ENCODE measurements at places on chromosomes 1 and 21.

DNA sequence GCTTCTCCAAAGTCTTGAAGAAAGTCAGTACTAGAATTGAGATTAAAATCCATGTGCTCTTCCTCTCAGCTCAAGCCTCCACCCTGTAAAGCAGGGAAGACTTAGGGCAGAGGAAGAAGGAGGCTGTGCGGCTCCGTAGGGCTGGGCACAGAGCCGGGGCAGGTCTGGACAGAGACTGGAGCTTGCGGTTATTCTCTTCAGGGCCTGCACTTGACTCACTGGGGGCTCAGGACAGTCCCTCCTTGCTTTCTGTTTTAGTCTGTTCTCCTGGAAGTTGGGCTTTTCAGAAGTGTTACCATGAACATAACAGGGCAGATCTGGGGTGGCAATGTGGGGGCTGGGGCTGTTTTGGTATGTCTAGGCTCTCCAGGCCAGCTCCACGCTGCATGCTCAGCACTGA is 21.6 kb upstream of the TRABD2B start:
- no peak for DNase-seq

DNA sequence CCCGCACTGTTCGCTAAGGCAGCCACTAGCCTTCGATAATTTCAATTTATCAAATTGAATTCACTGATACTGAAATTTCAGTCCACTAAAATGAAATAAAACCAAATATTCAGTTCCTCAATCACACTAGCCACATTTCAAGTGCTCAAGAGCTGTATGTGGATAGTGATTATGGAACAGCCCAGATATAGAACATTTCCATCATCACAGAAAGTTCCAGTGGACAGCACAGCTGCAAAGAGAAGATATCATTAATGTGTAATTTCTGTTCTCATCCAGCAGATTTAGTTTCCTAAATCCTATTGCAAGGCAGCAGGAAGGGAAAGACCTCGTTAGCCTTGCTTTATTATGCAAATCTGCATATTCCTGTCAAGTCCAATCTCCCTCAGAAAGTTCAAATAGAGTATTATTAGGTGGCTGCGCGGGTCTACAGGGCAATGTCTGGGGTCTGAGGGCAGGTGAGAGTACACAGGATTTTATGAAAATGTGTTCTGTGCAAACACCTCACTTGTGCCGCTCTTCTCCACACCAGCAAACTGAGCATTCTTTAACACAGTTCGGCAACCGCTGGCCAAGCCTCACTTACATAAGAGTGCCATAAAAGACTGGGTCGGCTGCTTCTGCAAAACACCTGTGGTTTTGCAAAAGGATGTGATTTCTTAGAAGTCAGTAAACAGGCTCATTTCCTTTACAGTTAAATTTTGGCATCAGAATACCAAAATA is 22.4 kb downstream of the CAPZB start:
- no peak for DNase-seq

DNA sequence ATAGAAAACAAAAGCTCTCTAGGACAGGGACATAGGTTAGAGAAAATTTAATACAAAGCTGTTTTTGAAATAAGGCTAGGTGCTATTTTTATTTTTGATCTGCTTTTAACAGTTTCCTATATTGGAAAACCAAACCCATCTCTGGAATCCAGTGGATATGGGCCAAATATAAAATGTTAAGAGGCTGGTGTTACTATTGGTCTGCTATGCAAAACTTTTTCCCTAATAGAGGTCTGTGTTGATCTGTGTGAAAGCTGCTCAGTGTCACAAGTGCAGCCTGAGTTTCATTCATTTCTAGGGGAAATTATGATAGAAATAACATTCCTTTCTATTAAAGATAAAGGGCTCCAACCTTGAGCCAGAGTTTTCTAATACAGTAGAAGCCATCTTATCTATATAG is 116.4 kb downstream of the OLFML2B start:
- no peak for DNase-seq

GRCh38 chr1:103180660-103181059 is 72.3 kb upstream of the COL11A1 start:
- DNase-seq, result no peak

- no peak for DNase-seq
These were observed 55.1 kb downstream of the OVGP1 start for GRCh38 chr1:111372336-111372965.

DNA sequence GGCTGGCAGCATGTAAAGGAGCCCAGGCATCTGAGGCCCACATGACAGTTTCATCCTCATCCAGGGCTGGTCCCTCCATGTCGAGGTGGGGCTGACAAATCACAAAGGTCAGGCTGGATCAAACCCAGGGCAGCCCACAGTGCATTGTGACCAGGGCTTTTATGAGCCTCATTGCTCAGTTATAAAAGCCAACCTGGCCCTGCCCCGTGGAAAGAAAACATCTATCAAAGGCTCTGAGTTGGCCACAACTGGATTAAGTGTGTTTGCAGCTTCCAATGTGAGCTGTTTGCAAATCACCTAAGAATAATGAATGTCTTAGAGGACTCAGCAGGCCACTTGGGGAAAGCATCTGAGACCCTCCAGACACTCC is 45.4 kb downstream of the GRHL3 start:
- DNase-seq, result no peak

DNA sequence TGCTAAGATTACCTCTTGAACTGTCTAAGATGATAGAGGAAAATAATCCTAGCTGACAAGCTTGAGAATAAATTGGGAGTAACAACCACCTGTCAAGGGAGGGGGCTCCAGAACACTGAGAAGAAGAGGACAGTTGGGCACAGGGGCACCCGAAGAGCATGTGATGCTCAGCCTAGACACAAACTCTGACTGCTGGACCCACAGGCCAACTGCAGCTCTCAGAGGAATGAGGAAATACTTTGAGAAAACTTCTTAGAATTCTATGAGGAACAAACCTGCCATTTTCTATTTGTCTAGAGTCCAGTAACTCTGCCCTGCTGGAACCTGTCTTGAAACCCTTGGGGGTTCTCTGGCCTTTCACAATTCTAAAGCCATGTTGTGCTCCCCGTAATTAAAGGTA is 124.1 kb upstream of the KCNK2 start:
- DNase-seq, result no peak

GRCh38 chr1:20997602-20998224 is 179.0 kb downstream of the EIF4G3 start:
- no peak for DNase-seq

GRCh38 chr1:198849093-198849492 is 210.3 kb downstream of the PTPRC start:
- no peak for DNase-seq

- DNase-seq, result no peak
These were observed 929 bp upstream of the TRIM45 start for GRCh38 chr1:117122330-117123025.

DNA sequence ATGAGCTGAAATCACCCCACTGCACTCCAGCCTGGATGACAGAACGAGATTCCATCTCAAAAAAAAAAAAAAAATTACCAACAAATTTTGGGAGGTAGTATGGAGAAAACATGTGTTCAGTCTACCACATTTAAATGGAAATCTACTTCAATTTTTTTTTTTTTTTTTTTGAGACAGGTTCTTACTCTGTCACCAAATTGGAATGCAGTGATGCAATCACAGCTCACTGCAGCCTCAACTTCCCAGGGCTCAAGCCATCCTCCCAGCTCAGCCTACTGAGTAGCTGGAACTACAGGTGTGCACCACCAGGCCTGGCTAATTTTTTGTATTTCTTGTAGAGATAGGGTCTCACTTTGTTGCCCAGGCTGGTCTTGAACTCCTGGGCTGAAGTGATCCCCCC is 82.1 kb downstream of the GFI1 start:
- no peak for DNase-seq

GRCh38 chr1:246065592-246065991 is 441.5 kb downstream of the SMYD3 start:
- DNase-seq, result no peak

GRCh38 chr1:85544689-85545215 is 35.8 kb upstream of the CCN1 start:
- DNase-seq, result no peak

DNA sequence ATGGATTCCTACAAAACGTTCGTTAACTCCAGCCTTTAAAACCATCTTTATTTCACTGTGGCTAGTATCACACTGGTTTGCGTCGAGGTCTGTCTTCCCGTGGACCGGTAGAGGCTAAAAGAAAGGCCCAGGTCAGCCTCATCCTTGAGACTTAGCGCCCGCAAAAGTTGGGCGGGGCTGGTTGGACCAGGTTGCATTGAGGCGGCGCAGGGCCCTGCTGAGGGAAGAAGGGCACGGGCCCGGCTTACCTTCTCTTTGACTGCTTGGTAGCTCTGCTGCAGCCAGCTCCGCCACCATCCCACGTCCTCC is 455 bp downstream of the BSDC1 start:
- DNase-seq, result no peak

GRCh38 chr1:13737398-13737797 is 37.4 kb downstream of the PRDM2 start:
- DNase-seq, result no peak

GRCh38 chr21:38920631-38921398 is 115.1 kb downstream of the ETS2 start:
- DNase-seq, result no peak

- no peak for DNase-seq
These were observed 919 bp downstream of the CTSS start for GRCh38 chr1:150764617-150765101.

GRCh38 chr1:27162090-27162489 is 7.2 kb upstream of the SLC9A1 start:
- no peak for DNase-seq

- DNase-seq, result no peak
These were observed 683 bp downstream of the LRRC8B start for GRCh38 chr1:89525169-89525855.

- no peak for DNase-seq
These were observed 59.3 kb upstream of the ID3 start for GRCh38 chr1:23618586-23619083.

GRCh38 chr1:231753313-231753712 is 126.7 kb downstream of the DISC1 start:
- no peak for DNase-seq

DNA sequence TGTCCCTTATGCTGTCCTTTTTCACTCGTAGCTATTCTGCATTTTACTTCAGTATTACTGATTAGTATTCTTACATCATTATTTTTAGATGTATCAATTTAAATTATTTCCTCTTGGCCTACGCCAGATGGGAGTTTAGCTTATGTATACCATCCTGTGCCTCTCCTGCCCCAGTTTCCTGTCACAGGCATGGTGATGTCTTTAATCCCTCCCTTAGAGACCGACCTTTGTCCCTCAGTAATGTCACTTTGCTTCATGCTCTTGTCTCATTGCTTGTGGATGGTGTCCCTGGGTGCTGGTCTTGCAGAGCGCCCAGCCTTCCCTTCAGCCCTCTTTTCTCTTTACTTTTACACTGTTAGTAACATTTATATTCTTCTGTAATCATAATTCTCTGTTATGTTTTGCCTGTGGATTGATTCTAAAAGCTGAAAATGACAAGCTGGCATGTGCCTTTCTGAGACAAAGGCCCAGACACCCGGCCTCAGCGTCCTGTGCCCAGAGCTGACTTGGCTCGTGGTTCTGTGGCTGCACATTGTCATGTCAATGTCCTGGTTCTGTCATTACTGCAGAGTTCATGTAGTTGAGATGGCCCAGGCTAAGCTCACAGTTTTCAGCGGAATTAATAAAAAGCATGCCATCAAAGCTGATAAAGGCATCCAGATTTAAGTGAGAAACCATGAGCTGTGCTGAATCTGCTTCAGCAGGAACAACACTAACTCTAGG is 100.7 kb downstream of the MTR start:
- DNase-seq, result no peak

DNA sequence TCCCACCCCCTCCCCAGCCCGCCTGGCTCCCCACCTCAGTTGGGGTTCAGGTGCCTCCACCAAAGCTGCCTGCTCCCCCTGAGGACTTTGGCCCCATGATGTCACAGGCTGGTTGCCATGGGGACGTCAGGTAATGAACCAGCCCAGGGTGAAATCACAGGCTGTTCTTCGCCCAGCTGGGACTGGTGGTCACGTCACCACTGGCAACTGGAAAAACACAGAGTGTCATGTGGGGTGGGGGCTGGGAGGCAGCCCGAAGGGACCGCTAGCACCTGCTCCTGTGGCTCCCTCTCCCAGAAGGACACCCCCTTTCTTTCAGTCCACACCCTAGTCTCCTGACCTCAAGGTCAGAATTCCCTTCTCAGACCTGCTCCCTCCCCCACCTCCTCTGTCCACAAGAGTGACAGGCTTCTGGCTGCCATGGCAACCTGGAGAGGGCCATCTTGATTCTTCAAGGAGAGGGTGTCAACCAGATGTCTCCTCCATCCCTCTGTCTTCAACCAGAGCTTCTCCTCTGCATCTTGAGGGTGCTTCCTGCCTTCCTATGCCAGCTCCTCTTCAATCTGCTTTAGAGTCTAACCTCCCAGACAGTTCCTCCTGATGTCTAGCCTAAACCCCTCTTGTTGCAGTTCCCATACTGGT is 6.2 kb downstream of the FAM131C start:
- no peak for DNase-seq

GRCh38 chr1:109764561-109765482 is 1.1 kb upstream of the EPS8L3 start:
- DNase-seq, result no peak

- no peak for DNase-seq
These were observed 5.0 kb downstream of the RRP1B start for GRCh38 chr21:43664358-43664757.

DNA sequence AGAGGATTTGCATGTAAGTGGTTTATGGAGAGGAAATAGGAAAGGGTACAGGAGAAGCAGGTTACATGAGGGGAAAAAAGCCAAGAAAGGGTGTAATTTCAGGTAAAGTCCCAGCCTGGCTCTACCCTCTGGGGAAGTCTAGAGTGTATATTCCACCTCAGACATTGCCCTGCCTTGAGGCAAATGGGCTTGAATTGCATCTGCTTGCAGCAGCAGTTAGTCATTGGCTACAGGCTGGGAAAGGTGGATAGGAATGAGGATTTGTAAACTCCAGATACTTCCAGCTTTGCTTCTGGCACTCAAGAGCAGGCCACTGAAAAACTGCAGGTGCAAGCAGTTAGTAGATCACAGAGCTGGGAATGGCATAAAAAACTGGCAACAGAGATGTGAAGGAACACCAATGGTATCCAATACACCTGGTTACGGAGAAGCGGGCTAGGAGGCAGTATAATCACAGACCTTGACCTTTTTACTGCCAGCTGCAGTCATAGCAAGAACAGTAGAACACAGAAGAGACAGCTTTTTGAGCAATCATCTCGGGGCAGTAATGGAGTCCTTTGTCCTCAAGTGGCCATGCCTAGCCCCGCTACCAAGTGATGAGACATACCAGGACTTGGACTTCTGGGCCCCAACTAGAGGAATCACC is 226.9 kb upstream of the NRIP1 start:
- DNase-seq, result no peak

- DNase-seq, result no peak
These were observed 21.6 kb downstream of the ZNF684 start for GRCh38 chr1:40553017-40553416.

DNA sequence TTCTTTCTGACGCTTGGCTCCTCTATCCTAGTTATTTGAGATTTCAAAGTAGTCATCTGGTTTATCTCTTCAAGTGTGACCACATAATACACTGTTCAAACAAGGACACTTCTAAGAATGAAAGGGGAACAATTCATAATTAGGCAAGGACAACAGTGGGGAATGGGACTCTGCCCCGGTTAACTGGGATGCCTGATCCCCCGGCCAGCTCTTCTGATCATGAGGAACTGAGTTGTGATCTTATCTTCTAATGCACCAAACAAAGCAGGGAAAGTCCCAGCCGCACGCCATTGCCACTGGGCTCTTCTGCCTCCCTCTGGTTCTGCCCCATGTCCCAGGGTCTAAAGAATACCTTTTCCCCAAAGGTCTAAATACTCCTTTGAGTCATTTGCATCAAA is 158.2 kb upstream of the IRF2BP2 start:
- DNase-seq, result no peak
